ENCODE measurements at places on chromosomes 6 and 20.
A peak's percentile ranks its signal among the peaks of the same experiment; 100 is the strongest.

DNA sequence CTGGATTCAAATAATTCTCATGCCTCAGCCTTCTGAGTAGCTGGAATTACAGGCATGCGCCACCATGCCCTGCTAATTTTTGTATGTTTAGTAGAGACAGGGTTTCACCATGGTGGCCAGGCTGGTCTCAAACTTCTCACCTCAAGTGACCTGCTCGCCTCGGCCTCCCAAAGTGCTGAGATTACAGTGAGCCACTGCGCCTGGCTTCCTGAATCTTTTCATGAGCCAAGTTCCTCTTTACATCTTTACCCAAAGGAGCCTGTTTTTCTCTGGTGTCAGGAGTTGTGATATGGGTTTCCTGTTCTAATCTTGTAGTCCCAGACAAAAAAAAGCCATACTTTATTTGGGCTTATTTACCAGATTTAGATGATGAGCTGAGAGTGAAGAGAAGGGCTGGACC, 34.4 kb downstream of the PCNA start:
- no peak for DNase-seq

- DNase-seq = no peak
These were observed 96.3 kb downstream of the PRDM1 start for GRCh38 chr6:106182455-106182854.

DNA sequence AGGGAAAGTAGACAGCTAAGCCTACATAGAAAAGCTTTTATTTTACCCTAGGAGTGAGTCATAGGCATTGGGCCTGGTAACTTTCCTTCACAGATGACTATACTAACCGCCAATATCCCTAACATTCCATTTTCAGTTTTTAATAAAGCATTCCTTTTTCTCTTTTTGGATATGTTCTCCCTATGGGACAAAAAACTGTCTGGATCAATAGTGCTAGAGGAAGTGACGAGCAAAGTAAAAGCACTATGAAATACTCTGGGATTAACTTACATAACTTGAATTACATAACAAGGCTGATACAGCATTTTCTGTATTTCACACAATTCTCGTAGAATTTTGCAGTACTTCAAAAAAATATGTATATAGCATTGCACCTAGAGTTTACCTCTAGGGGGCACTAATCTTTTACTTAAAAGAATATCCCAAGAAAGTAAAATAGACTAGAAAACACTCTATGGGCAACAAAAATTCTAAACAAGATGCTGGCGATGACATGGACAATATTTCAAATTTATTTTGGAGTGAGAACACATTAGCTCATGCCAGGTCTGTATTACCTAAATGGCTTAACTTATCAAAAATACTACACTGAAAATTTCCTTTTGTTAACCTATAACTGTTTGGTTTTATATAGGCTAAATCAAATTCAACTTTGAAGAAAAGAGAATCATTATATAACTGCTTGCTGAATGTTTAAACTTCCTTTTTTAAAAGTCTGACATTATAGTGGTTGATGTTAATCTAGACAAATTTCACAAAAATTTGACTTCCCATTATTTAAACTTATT, 66.3 kb upstream of the DST start:
- DNase-seq = no peak

GRCh38 chr6:156747715-156748114, 29.5 kb upstream of the ARID1B start:
- DNase-seq = no peak

DNA sequence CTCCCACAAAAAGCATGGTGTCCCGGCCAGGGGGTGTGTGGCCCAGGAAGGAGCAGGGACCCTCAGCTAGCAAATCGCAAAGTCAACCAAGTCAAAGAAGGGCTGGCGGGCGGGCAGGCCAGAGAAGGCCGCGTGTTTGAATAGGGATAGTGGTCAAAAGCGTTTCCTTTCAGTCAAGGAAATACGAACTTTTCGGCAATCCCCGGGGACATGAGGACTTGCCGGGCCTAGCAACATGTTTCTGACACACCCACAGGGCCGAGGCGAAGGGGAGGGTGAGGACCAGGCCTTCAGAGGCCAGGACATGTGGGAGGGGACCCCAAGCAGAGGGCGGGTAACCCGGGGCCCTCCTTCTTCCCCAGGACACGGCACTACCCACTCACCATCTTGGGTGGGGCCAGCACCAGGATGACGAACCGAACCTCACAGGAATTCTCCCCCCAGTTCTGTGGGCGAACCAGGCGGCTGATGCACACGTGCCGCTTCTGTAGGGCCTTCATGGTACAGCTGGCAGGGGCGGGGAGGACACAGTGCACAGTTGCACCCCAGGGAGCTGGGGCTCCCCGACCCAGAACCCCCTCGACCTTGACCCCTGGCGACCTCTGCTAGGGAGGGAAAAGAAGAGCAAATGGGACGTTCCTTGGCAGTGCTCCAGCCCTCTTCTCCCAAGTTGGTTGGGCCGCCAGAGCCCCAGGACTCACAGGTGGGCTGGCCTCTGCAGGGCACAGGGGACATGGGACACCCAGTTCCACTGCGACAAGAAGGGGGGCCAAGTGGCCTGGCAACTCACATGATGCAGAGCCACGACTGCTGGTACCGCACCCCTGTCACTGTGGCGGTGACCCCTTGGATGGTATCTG, 5.6 kb downstream of the SLC4A11 start:
- no peak for DNase-seq

DNA sequence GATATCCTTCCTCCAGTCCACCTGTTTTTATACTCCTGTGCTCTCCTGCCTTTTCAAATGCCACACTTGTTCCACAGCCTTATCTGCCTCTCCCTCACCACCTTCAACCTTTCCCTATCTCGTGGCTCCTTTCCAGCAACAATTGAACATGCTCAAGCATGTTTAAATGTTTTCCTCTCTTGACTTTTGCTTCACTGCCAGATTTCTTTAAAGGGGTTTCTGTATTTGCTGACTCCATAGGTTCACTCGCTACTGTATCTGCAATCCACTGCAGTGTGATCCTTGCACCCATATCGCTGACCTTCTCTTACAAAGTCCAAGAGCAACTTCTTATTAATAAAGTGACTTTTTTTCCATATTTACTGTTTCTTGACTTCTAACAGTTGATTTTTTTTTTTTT, 11.2 kb upstream of the GMNN start:
- DNase-seq = no peak

DNA sequence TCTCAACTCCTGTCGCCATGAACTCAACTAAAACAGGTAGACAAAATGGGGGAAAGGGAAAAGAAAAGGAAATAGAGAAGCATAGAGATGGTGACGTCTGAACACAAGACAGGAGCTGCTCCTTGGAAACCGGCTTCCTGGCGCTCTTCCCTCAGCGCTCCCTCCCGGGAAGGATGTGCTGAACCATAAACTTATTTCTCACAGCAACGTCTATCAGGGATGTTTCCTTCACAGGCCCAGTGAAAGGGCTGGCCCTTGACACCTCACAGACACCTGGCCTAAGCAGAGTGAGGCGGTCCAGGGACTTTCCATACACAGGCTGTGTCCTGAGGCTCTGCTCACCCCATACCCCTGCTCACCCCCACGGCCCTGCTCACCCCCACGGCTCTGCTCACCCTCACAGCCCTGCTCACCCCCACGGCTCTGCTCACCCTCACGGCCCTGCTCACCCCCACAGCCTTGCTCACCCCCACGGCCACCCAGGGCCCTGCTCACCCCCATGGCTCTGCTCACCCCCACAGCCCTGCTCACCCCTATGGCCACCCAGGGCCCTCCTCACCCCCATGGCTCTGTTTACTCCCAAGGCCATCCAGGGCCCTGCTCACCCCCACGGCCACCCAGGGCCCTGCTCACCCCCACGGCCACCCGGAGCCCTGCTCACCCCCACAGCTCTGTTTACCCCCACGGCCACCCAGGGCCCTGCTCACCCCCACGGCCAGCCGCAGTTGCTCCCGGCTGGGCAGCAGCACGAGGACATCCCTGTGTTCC, 653 bp downstream of the FRMD1 start:
- DNase-seq = no peak

- no peak for DNase-seq
These were observed 117.9 kb downstream of the GMDS start for GRCh38 chr6:2127484-2127911.

DNA sequence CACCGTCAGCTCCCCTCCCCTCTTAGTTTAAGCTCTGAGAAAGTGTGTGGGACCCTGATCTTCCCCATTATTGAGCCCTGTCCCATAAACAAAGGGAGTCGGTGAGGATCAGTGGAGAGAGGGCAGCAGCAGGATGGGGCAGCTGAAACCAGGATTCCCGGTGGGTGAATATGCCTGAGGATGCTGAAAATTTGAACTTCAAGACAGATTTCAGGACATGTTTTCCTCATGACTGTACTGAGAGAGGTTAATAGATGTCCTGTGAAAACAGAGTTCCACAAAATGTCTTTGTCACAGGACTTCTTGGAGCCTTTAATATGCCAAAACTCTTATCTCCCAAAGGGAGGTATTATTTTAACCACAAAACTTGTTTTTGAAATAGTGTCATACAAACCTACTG, 53.5 kb upstream of the SLC22A16 start:
- no peak for DNase-seq

DNA sequence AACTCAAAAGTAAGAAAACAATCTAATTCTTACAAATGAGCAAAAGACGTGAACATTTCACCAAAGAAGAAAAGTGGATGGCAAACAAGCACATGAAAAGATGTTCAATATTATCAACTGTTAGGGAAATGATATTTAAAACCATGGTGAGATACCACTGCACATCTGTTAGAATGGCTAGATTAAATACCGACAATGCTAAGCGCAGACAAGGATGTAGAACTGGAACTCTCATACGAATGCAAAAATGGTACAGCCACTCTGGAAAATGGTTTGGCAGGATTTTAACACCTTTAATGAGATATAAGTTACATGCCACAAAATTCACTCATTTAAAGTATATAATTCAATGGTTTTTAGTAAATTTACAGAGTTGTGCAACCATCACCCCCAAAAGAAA, 44.6 kb upstream of the NFATC2 start:
- DNase-seq = no peak

- DNase-seq = no peak
These were observed 113.2 kb downstream of the CEBPB start for GRCh38 chr20:50303573-50304500.

GRCh38 chr6:110421749-110422443, 6.5 kb upstream of the DDO start:
- DNase-seq = no peak

GRCh38 chr6:34053721-34054120, 92.2 kb downstream of the GRM4 start:
- no peak for DNase-seq

GRCh38 chr20:24060851-24061590, 72.4 kb upstream of the GGTLC1 start:
- no peak for DNase-seq

DNA sequence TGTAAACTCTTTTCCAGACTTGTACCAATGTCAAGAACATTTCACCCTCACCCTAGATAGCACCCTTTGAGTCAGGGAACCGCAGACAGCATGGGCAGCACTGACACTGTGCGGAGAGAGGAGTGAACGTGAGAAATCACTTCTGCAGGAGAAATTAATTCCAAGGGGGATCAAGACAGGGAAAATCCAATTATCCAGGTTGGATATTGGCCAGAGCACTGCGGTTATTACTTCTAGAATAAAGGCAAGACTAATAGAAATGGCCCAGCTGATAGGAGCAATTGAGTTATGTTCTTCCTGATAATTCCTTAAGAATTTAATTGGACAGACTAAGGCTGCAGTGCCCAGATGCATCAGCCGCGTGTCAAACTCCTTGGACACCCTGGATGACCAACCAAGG, 179.6 kb downstream of the SMOC2 start:
- DNase-seq = no peak

GRCh38 chr6:21801446-21802174, 208.1 kb downstream of the SOX4 start:
- DNase-seq = no peak

GRCh38 chr6:140544431-140544830, 1170.0 kb upstream of the CITED2 start:
- DNase-seq = no peak

- DNase-seq = peak; percentile 38
These were observed 66.4 kb downstream of the STX11 start for GRCh38 chr6:144216668-144217218.

- DNase-seq = no peak
These were observed 41.7 kb downstream of the FRK start for GRCh38 chr6:116018976-116019375.

- DNase-seq = no peak
These were observed 284.1 kb upstream of the EPHA7 start for GRCh38 chr6:93703431-93703830.

- no peak for DNase-seq
These were observed 99.1 kb downstream of the ADGB start for GRCh38 chr6:146697921-146698320.

GRCh38 chr20:53210931-53211330, 238.8 kb downstream of the TSHZ2 start:
- DNase-seq = no peak

DNA sequence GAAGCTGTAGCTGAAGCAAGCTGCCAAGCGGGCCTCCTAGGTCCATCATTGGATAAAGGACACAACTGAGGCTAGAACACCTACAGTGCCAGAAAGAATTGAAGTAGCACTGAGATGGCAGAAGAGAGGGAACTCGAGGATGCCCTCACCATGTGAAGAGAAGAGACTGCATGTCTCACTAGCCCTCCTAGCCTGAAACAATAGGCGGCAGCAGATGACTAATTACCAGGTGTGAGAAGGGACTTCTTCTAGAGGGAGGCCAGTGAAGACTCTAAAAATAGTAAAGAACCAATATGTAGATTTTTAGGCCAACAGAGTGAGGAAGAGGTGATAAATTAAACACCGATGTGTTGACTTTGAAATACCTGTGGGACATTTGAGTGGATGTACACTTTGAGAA, 50.3 kb downstream of the LGSN start:
- no peak for DNase-seq

DNA sequence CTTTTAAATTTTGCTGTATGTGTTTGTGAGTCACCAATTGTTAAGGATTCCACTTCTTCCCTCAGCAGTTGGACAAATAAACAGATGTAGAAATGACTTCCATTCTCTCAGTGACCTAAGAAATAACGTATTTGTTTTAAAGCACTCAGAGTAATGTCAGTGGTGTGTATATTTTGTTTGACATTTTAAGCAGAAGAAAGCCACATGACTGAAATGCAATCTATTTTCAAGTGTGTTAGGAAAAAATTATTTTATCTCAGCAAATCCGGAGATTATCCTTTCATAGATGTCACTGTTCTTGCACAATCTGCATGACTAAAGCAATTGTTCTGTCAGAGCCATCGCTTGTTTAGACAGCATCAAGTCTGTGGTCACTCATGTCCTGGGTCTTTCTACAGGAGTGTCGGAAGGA, 77.1 kb downstream of the JAG1 start:
- no peak for DNase-seq

DNA sequence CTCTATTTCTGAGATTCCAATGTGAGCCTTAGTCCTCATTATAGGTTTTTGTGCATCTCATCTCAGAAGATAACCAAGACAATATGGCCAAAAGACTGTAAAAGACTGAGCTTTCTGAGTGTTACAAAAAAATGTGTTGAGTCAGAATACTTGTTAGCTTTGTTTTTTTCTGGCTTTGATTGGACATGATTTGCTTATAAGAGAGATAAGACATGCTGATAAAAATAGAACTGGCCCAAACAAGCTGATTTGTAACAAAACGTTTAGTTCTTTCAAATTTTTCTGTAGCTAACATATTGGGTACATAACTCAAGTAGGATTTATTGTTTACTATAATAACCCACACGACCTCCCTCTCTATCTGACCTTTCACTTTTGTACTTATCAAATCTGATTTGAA, 32.9 kb downstream of the FILIP1 start:
- DNase-seq = no peak

Data from H54 (cell line).